ENCODE measurements at places on chromosomes 12 and 14.

- no peak for DNase-seq
Observed at GRCh38 chr14:71602524-71602923, 329.7 kb upstream of the RGS6 start.

DNA sequence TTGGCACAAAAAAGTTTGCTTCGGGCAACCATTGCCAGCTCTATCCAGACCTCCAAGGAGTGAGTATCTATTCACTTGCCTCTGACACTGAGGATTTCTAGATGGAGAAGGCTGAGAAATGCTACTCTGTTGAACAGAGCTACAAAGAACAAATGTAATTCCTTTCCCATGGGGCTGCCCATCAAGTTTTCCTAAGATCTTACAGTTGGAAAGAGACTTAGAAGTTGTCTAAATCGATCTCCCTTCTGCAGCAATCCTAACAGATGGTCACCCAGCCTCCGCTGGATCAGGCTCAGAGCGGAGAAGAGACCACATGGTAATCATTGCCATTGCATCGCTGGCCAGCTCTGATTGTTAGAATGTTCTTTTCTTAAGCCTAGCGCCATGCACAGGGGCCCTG lies 110.1 kb upstream of the BCL2L14 start:
- DNase-seq: no peak

DNA sequence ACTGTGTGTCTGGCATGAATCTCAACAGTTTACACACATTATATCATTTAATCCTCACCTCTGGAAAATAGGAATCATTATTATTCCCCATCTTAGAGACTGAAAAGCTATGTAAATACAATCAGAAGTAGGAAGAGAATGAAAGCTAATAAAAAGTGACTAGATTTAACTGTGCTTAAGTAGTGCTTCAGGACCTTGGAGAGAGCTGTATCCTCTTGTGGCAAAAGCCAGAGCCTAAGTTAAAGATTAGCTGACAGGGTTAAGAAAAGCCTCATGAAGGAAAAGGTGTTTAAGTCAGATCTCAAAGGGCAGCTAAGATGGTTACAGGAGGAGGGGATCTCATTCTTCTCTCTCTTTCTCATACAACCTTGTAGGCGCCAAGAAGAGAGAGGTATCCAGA lies 65.3 kb upstream of the TMEM233 start:
- DNase-seq: no peak

- DNase-seq: no peak
Observed at GRCh38 chr14:59905188-59905587, 14.8 kb upstream of the LRRC9 start.

DNA sequence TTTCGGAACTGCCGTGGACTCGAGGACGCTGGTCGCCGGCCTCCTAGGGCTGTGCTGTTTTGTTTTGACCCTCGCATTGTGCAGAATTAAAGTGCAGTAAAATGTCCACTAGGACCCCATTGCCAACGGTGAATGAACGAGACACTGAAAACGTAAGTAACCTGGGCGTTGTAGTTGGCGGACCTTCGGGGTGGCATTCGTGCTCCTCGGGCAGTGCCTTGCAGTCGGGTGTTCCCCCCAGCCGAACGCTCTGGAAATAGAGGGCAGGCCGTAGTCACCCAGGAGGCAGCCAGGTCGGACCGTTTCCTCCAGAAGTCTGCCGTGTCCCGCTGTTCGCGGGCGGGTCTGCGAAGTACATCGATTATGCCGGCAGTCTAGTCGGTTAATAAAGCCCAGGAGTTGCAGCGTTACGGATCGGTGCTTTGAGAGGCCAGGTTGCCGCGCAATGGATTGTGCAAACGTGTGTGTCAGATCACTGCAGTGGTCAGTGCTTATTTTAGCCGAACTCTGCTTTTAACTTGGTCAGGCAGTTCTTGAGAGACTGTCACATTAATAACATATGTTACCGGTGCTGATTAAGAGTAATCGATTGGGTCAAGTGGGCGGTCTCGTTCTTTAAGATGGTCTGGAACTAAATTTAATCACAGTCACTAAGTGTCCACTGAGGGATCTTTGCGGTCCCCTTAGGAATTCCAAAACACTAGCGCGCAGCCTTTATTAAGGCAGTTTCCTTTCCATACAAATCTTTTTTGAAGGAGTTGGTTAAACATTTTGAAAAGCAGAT lies 906 bp downstream of the MARK3 start:
- DNase-seq: peak; percentile 68

DNA sequence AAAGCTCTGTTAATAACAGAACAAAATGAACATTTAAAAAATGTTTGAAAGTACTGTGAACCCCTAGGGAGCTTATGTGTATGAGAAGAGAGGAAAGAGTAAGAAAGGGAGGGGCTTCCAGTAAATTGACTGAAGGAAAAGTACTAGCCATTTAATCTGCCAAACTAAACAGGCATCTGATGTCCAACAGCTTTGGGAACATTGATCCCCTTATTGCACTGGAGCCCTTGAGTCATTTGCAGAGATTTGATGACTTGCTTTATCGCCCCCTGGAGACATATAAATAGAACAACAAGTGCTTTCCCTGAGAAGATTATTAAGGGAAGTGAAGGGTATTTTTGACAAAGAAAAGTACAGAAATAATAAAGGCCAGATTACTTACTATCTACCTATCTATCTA lies 319.3 kb upstream of the NOVA1 start:
- DNase-seq: no peak

DNA sequence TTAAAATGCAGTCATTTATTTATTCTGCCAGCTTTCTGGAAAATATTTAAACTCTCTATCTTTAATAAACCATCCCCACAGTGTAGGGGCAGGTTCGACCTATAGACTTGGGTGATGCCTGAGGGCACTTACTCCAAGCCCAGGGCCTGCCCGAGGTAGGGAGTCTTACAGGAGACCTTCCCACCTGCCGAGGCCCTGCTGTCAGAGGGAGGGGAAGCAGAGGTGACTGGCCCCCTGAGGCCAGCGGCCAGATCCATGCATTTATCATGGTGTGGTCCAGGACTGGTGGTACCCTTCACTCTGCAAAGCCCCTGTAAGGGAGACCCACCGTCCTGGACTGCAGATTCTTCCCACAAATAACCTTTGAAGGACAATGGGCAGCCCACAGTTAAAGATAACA lies 7.6 kb downstream of the EML1 start:
- no peak for DNase-seq

DNA sequence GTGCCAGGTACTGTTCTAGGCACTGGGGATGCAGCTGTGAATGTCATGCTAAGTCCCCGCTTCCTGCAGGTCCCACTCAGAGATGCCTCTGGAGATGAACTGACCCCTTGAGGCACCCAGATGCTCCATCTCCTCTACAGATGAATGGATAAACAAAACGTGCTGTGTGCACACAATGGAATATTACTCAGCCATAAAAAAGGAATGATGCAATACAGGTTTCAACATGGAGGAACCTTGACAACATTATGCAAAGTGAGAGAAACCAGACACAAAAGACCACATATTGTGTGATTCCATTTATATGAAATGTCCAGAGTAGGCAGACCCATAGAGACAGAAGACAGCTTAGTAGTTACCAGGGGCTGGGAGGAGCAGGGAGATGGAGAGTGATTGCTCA lies 320.1 kb upstream of the DIO3 start:
- DNase-seq: no peak

GRCh38 chr12:96146747-96147146 lies 47.4 kb upstream of the ELK3 start:
- DNase-seq: no peak

DNA sequence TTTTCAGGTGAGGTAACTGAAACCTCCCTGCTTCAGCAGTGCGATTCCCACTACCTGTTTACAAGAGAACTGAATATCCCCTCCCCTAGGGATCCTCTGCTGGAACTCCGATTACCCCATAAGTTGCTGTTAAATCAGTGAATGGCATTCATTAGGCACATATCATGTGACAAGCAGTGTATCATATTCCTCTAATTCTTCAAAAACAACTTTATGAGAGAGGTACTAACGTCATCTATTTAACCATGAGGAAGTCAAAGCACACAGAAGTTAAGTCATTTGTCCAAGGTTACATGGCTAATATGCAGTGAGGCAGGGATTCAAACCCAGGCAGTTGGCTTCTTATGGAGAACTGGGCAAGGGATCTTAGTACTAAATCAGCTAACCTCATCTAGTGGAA lies 43.9 kb upstream of the PCED1B start:
- DNase-seq: no peak

DNA sequence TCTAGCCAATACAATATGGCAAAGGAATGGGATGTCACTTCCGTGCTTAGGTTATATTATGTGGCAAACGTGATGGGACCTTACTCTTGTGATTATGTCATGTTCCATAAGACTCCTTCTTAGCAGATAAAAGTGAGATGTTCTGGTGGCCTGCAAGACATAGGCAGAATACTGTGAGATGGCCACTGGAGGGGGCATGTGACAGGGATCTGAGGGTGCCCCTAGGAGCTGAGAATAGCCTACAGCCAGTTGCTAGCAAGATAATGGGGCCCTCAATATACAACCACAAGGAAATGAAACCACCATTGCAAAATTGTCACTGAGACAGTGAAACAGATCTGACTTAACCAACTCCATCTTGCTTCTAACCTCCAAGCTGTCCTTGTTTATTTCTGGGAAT lies 151.4 kb upstream of the SSTR1 start:
- no peak for DNase-seq

- DNase-seq: no peak
Observed at GRCh38 chr14:50941151-50941550, 3.1 kb downstream of the PYGL start.

- DNase-seq: no peak
Observed at GRCh38 chr14:75944607-75945241, 37.1 kb downstream of the TGFB3 start.

GRCh38 chr14:89640141-89640540 lies 223.1 kb upstream of the FOXN3 start:
- no peak for DNase-seq
